ENCODE measurements at places on chromosomes 12 and 14.

DNA sequence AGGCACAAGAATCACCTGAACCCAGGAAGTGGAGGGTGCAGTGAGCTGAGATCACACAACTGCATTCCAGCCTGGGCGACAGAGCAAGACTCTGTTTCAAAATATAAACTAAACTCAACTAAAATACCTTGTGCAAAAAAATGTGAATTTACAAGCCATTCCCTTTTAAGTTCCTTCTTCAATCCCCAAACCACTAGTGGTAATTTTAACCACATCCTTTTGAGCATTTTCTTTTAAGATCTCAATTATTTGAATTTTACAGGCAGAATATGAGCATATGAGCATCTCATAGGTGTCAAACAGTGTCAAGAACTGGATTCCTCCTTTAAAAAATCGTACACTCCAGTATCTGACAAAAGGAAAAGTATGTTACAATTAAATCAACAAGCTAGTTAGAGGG is 57.0 kb upstream of the NPFF start:
- no peak for DNase-seq

GRCh38 chr12:6165395-6165794 is 34.8 kb upstream of the CD9 start:
- DNase-seq = no peak

GRCh38 chr12:71797531-71797930 is 42.0 kb upstream of the TBC1D15 start:
- DNase-seq = no peak

DNA sequence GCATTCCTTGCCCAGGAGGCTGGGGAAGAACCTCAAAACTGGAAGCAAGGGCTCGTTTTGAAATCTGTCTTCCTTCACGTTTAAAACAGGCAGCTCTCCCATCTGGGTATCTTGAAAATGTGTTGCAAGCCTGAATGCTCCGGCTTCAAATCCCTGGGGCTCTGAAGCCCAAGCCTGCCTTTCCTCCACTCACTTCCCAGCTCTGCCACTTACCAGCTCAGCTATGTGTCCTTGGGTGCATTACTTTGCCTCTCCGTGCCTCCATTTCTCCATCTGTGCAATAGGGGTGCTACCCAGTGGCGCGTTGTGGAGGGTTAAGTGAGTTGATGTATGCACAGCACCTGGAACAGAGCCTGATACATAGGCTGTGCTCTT is 97.6 kb downstream of the GCH1 start:
- DNase-seq = no peak

DNA sequence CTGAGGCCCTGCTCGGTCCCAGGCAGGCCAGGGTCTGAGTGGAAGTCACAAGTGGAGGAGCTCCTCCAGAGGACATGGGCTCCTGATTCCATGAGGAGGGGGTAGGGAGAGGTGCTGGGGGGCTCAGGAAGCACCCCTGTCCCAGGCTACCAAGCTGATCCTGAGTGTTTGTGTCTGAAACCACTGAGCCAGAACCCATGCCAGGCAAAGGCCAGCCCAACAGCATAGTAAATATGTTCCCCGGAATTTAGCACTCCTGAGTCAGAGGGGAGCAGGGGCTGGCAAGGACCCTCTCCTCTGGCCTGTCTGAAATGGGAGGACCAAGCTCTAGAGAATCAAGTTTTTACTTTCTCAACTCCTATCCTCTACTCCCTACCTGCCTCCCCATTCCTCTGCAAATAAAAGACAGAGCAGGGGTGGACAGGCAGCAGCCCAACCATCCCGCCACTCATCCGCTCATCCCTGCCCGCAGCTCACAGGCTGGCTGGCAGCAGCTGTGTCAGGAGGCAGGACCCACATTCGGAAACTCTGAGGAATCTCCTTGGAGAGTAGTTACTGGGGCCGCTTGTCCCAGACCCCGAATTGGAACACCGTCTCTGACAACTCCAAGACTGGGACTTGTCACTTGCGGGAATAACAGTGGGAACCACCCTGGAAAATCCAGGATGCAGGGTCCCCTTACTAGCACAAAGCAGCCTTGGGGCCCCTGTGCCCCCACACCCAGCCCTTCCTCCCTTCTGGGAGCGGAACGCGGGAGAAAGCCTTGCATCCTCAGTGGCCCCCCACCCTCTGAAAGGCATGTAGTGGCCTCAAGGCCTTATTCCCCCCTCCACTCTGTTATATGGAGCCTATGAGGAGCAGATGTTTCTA is 102.5 kb downstream of the ZFP36L1 start:
- DNase-seq = no peak

GRCh38 chr14:61696753-61697318 is 1.5 kb downstream of the HIF1A start:
- DNase-seq = no peak

- DNase-seq = no peak
Measured at GRCh38 chr14:22588526-22589095, 413 bp downstream of the DAD1 start.

DNA sequence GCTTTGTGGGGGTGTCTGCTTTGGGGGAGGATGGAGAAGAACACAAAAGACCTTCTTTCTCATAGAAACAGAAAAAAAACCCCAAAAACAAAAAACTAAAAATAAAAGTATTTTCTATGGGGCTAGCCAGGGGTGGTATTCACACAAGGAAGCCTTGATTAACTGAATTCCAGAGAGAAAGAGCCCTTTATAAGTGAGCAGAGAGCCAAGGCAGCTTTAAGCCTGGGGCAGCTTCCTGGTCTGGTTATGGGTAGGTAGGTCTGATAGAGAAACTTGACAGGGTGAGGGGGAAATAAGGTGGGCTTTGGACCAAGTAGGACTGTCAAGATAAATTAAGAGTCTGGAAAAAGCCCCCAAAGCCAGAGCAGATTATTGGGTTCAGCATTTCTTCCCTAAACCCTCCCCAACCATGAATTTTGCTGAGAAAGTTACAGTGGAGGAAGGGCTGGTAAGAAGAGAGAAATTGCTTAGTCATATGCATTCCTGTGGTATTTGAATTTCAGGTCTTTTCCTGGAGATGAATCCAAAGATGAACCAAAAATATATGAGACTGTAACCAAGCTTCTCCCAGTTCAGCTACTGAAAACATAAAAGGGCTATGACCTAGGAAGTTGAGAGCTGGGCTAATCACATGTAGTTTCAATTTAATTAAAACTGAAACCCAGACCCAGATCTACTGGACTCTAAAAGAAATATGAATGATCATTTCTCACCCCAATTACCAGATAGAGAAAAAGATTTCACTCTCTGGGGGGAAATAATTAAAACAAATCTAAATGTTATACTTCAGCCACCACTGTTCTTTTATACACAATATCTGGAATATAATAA is 144.8 kb downstream of the TBC1D30 start:
- no peak for DNase-seq

GRCh38 chr12:1474574-1475153 is 119.7 kb downstream of the FBXL14 start:
- no peak for DNase-seq

GRCh38 chr12:71551529-71551928 is 111.9 kb downstream of the LGR5 start:
- no peak for DNase-seq

- no peak for DNase-seq
Measured at GRCh38 chr14:83583201-83583600, 1946.7 kb upstream of the FLRT2 start.

DNA sequence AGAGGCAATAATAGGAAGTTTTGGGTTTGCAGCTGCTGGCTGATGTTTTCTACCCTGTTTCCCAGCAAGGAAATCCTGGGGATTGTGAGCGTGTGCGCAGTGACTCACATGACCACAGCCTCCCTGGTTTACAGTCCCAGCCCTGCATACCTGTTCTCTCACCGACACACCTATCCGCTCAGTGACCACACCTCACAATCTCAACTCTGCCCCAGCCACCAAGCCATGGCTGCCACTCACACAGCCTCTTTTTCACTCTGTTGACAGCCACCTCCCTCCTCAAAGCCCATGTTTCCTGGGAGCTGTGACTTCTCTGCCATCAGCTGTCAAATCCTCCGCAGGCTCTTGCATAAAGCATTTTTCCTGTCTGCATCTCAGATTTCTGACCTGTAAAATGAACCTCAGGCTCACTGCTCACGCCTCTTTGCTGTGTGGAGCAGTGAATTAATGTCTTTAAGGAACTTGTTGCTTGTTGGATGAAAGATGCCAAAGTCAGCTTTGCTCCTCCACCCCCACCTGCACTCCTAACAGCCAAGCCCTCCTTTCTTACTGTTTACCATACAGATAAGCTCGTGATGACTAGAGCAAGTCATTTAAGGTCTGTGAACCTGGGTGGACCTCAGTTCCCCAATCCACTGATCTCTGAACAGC is 43.5 kb downstream of the B4GALNT3 start:
- no peak for DNase-seq

DNA sequence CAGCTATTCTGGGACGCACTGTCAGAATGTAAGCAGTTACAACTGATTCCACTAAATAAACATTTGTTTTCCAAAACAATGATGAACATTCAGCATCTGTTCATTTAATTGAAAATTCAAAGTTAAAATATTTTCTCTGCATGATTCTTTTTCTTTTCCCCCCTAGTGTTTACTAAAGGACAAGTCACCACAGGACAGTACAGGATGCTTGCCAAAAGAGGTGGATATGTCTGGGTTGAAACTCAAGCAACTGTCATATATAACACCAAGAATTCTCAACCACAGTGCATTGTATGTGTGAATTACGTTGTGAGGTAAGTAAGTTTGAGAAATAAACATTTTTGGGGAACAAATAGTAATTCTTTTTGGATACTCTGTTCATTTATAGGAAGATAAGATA is 28.2 kb upstream of the SNAPC1 start:
- no peak for DNase-seq

- DNase-seq = no peak
Measured at GRCh38 chr14:94075008-94075407, 6.0 kb downstream of the DDX24 start.

GRCh38 chr12:58453306-58453705 is 467.0 kb downstream of the LRIG3 start:
- no peak for DNase-seq

GRCh38 chr14:61505815-61506809 is 184.7 kb downstream of the PRKCH start:
- DNase-seq = no peak

GRCh38 chr12:131499160-131499863 is 211.6 kb upstream of the SFSWAP start:
- DNase-seq = no peak

DNA sequence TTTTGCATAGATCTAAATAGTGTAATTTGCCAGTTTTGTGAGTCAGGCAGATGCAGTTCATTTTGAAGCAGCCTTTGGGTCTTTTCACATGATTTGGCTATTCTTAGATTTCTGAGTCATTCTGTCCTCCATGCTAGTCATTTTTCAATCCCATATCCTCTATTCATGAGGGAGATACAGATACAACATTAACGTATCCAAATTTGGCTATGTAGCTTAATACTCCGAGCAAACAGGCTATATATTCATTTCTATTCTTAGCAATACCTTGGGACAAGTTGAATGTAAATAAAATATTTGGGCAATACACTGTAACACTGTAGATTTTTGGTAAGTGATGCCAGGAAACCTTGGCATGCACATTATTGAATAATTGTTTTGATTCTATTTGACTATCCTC is 270.7 kb upstream of the PDE3A start:
- DNase-seq = no peak

DNA sequence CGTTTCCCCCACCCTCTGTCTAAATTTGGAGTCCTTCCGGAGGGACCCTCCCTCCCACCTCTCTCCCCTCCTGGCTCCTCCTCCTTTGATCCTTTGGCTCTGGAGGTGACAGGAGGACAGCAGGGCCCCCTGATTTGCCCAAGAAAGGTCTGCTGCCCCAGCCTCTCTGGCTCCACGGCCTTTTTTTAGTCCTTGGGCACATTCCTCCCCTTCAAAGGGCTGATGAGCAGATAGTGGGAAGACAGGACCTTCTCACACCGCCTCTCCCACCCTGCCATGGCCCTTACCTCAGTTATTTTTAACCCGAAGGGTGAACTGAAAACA is 196 bp upstream of the MYH6 start:
- no peak for DNase-seq

DNA sequence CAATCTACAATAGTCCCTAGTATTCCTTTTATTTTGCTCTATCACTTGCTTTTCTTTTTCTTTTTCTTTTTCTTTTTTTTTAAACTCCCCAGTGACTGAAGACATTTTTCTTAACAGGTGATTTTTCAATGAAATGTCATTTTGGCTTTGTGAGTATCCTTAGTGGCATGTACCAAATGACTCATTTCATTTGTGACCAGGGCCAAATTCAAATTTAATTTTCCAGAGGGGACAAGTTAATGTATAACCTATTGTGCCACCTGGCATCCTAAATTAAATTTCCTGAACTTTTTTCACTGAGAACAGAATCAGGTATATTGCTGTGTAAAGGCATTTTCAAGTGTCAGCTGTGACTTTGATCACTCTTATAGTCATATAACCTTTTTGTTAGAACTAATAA is 39.7 kb upstream of the SYT1 start:
- no peak for DNase-seq

- no peak for DNase-seq
Measured at GRCh38 chr14:75094896-75095295, 25.5 kb downstream of the ZC2HC1C start.

GRCh38 chr12:53005215-53005985 is 856 bp upstream of the EIF4B start:
- no peak for DNase-seq

DNA sequence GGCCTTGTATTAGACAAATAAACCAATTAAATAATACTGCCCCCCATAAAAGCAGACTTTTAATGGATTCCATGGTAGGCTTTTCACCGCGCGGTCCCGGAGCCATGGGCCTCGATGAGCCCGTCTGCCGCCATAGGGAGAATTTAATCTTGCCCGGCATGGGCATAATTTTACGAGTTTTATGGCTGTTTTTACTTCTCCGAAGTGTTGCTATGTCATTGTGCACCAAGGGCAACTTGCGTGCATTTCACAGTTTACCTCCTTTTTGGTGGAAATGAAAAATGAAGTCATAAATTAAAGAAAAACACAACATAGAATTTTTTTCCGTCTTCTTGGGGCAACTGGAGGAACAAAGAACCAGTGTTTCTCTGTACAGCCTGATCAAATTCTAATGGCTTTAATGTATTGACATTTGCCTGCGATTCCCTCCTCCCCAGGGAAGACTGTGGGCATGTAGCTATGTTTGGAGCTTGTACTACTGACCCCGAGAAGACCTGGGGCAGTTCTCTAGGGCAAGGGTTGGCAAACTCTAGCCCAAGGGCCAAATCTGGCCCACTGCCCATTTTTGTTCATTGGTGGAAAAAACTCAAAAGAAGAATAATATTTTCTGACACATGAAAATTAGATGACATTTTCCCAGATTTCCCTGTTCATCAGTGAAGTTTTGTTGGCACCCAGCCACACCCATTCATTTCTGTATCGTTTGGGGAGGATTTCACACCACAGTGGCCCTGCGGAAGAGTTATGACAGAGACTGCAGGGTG is 142.7 kb downstream of the CHST11 start:
- no peak for DNase-seq

Data from stimulated activated CD4-positive, alpha-beta T cell treated with anti-CD3 and anti-CD28 coated beads, Interleukin-1b, Interleukin-23, amount 100 ng/mL, for 1 hour (primary cell).